ENCODE measurements at places on chromosomes 12 and 14. TPM values are rescaled to one million over a fixed set of nuclear protein-coding genes. Genes with fewer than 3 reads are reported as not detected.

DNA sequence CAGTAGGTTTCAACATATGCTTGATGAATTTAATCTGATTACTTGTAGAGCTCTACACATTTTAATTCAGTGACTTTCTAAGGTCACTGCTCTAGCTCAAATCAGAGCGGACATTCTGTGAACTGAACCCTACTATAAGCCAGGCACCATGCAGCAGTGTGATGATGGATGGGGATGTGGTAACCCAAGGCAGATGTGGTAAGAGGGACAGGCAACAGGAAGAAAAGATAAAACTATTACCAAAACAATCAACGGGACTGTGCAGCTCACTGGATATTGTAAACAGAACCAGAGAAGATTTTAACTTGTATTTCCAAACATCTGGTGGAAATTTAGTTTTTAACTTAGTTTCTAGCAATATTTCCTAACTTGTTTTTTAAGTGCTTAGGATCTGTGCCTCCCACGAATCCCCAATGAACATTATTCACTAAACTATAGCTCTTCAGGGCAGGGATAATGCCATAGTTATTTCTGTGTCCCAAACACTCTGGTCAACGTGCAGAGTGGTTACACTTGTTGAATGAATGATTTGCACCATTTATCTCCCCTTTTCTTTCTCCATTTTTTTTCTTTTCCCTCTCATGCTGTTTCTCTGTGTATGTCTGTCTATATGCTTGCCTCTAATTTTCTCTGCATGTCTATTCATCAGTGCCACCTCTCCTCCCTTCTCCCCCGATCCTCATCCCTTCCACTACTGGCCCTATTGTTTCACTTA lies 3.0 kb downstream of the ERO1A start:
- H3K4me1 ChIP-seq = peaks cover 15% of the 10 kb centered on the region
- H3K27me3 ChIP-seq = no peaks in the 10 kb centered on the region
- no peaks in the 10 kb centered on the region for H3K36me3 ChIP-seq
- DNase-seq = no peak
- no peak overlapping the region for H3K4me3 ChIP-seq
- no peak overlapping the region for H3K27ac ChIP-seq

DNA sequence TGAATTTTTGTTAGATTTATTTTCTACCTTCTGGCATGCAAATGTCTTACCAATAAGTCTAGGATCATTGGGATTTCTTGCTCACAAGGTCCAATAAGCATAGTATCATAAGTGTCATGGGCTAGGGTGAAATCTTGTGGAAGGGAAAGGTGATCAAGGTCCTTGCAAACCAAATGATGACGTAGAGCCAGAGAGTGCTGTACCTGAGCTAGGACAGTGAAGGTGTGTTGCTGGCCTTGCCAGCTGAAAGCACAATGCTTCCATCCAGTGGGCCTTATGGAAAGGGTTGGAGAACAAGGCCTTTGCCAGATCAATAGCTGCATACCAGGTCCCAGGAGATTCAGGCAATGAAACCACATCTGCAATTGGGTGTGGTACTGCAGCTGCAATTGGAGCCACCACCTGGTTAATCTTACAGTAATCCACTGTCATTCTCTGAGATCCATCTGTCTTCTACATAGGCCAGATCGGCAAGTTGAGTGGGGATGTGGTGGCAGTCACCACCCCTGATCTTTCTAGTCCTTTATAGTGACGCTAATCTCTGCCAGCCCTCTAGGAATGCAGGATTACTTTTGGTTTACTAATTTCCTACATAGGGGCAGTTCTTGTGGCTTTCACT lies 208.9 kb upstream of the MYL2 start:
- no peaks in the 10 kb centered on the region for H3K4me1 ChIP-seq
- no peak overlapping the region for H3K27ac ChIP-seq
- no peaks in the 10 kb centered on the region for H3K36me3 ChIP-seq
- no peaks in the 10 kb centered on the region for H3K27me3 ChIP-seq

GRCh38 chr14:83255727-83256090 lies 1722.1 kb upstream of the SEL1L start:
- H3K36me3 ChIP-seq = no peaks in the 10 kb centered on the region
- no peak overlapping the region for H3K27ac ChIP-seq
- peaks cover 16% of the 10 kb centered on the region for H3K4me1 ChIP-seq
- DNase-seq = no peak
- H3K4me3 ChIP-seq = no peak overlapping the region

- H3K27ac ChIP-seq = no peak overlapping the region
- no peak for DNase-seq
- no peaks in the 10 kb centered on the region for H3K4me1 ChIP-seq
- no peak overlapping the region for H3K4me3 ChIP-seq
Observed at GRCh38 chr12:131559517-131560516, 151.1 kb upstream of the SFSWAP start.

DNA sequence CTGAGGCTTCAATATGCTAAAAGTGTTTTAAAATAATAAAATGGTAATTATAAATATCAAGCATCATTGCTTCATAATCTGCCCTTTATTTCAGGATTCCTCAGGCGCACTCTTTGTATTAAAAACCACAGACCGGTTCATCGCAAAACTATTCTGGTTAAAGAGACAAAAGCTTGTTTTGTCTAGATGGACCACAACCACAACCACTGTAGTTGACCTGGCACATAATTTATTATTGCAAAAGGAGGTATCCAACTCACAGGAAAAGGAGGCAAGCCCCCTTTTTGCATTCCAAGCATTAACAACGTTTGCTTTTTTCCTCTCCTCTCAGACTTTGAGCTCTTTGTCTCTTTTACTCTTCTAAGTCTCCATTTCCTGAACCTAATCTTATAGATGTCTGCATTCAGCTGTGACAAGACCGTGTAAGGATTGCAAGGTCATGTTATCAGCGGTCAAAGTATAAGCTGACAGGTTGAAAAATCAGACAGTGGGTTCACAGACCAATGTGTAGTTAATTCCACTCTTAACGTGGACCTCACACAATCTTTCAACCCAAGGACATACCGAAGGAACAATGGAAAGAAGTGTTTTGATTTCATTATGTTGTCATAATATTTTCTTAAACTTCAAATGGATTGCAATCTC lies 1057.6 kb downstream of the GALC start:
- no peaks in the 10 kb centered on the region for H3K36me3 ChIP-seq
- H3K4me3 ChIP-seq = no peak overlapping the region
- no peak for DNase-seq
- no peak overlapping the region for H3K27ac ChIP-seq

- no peak overlapping the region for H3K4me3 ChIP-seq
- H3K4me1 ChIP-seq = peaks cover 53% of the 10 kb centered on the region
- H3K27ac ChIP-seq = no peak overlapping the region
- DNase-seq = no peak
Observed at GRCh38 chr14:24144451-24144850, 2.0 kb downstream of the PSME2 start.

DNA sequence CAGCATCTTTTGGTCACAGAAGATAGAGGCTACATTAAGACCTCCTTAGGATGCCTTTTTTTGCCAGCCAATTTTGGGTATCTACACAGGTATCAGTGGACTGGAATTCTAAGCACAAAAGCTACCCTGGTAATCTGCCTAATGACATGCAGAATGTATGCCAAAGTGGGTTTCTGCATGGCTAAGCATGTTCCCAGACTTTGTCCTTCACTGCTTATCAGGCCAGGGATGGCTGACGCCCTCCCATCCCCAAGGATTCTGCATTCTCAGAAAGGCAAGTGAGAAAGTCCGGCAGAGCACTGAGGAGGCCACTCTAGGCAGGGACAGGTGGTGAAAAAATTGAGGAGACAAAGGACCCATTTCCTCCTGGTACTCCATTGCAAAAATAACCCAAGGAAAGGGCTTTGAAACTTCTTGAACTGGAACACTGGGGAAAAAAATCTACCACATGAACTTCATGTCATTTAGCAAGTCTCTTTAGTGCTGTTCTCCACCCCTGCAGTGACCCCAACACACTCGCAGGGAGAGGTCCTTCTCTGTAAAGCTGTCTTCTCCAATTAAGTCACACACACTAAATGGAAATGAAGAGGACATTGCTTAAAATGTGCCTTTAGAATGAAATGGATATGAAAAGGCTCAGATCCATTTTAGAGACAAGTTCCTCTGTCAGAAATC lies 91.7 kb upstream of the MAX start:
- no peak overlapping the region for H3K27ac ChIP-seq
- H3K4me1 ChIP-seq = no peaks in the 10 kb centered on the region
- no peak for DNase-seq
- H3K27me3 ChIP-seq = no peaks in the 10 kb centered on the region

DNA sequence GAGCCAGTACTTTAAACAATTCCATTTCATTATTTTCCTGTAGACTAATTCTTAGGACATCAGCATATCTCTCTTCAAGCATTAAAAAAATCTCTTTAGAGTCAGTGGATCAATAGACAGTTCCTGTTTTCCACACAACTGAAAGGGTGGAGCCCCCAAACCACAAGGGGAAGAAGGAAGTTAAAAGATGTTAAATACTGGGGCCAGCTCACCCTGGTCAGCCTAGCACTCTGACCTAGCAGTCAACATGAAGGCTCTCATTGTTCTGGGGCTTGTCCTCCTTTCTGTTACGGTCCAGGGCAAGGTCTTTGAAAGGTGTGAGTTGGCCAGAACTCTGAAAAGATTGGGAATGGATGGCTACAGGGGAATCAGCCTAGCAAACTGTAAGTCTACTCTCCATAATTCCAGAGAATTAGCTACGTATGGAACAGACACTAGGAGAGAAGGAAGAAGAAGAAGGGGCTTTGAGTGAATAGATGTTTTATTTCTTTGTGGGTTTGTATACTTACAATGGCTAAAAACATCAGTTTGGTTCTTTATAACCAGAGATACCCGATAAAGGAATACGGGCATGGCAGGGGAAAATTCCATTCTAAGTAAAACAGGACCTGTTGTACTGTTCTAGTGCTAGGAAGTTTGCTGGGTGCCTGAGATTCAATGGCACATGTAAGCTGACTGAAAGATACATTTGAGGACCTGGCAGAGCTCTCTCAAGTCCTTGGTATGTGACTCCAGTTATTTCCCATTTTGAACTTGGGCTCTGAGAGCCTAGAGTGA lies at the start of gene LYZ:
TSS of gene LYZ (plus strand) at position 220 of the 777 bp plus-strand sequence. CDS start at position 248, 28 bp downstream.
- no peak for DNase-seq
- H3K27ac ChIP-seq = no peak within 1 kb of the TSS
- H3K27me3 ChIP-seq = no peaks in the 10 kb centered on the region
- H3K36me3 ChIP-seq = no peaks in the 10 kb centered on the region

- H3K4me3 ChIP-seq = no peak overlapping the region
- H3K4me1 ChIP-seq = no peaks in the 10 kb centered on the region
- no peaks in the 10 kb centered on the region for H3K27me3 ChIP-seq
- H3K36me3 ChIP-seq = no peaks in the 10 kb centered on the region
- no peak overlapping the region for H3K27ac ChIP-seq
Observed at GRCh38 chr12:124077701-124078100, 104.7 kb downstream of the ZNF664 start.

GRCh38 chr12:92334552-92334951 lies 188.9 kb upstream of the BTG1 start:
- H3K27ac ChIP-seq = no peak overlapping the region
- no peaks in the 10 kb centered on the region for H3K4me1 ChIP-seq
- DNase-seq = no peak
- no peaks in the 10 kb centered on the region for H3K27me3 ChIP-seq

GRCh38 chr14:75757644-75758402 lies 96.8 kb downstream of the TTLL5 start:
- H3K27me3 ChIP-seq = no peaks in the 10 kb centered on the region
- H3K36me3 ChIP-seq = peaks cover 7% of the 10 kb centered on the region
- peaks cover under 1% of the 10 kb centered on the region for H3K4me1 ChIP-seq
- no peak for DNase-seq
- no peak overlapping the region for H3K4me3 ChIP-seq

DNA sequence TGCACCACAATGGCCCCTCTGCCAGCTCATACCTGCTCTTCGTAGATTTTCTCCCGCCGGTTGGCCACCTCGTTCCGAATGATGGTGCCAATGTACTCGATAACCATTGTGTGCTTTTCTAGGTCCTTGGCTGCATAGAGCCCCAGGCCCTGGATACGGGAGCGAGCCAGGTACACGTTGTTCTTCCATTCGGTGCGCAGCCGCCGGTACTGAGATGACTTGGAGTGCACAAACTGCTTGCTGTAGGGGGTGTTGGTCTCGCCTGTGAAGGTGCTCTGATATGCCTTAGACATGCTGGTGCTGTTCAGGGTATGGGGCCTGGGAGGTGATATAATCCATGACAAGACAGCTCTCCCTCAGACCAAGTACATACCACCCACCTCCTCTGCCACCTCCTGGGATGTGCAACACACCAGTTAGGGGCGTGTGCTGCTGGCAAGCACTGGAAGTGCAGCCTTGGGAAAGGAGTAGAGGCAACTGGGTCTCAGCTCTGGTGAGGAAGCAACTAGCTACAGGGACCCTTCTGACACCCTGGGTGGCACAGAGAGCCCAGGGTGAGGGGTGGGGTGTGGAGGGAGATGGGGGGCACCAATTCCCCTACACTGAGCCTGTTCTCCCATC lies 4.1 kb upstream of the PRKAG1 start:
- H3K4me1 ChIP-seq = peaks cover 10% of the 10 kb centered on the region
- H3K27me3 ChIP-seq = no peaks in the 10 kb centered on the region
- H3K4me3 ChIP-seq = no peak overlapping the region
- no peak for DNase-seq

- H3K27ac ChIP-seq = no peak overlapping the region
- DNase-seq = no peak
- no peak overlapping the region for H3K4me3 ChIP-seq
- H3K27me3 ChIP-seq = peaks cover 8% of the 10 kb centered on the region
- H3K36me3 ChIP-seq = no peaks in the 10 kb centered on the region
- H3K4me1 ChIP-seq = no peaks in the 10 kb centered on the region
Observed at GRCh38 chr14:61328626-61329262, 7.4 kb downstream of the PRKCH start.

DNA sequence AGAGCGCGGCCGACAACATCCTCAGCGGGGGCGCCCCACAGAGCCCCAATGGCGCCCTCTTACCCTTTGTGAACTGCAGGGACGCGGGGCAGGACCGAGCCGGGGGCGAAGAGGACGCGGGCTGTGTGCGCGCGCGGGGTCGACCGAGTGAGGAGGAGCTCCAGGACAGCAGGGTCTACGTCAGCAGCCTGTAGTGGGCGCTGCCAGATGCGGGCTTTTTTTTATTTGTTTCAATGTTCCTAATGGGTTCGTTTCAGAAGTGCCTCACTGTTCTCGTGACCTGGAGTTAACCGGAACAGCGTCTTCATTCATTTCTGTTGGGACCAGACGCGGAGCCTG lies 103.8 kb upstream of the FKBP4 start:
- peak overlapping the region; percentile 32 for H3K4me3 ChIP-seq
- no peaks in the 10 kb centered on the region for H3K27me3 ChIP-seq
- peaks cover 58% of the 10 kb centered on the region for H3K36me3 ChIP-seq

DNA sequence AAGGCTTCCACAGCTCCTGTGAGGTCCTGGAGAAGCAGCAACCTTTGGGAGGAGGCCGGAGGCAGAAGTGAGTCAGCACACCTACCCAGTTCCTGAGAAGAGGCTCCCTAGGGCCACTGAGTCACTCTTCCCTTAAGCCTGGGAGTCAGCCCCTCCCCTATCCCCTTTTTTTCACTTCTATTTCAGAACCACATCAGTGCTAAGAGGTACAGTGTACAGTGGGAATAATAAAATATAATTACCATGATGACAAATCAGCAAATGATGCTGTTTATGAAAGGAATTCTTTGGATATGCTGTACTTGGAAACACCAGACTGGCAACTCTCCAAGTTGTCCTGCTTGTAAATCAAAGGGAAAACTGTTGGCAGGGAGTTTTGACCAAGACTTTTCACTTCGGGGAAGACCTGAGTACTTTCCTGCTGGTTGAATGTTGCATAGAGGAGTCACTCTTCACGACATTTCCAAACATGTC lies 7.8 kb upstream of the TBPL2 start:
- H3K4me1 ChIP-seq = peaks cover 11% of the 10 kb centered on the region
- no peaks in the 10 kb centered on the region for H3K27me3 ChIP-seq
- no peak for DNase-seq
- H3K4me3 ChIP-seq = no peak overlapping the region

The CLSTN3 gene
- 25.9 TPM for polyA plus RNA-seq

The PROX2 gene
- 0.01 TPM for polyA plus RNA-seq

Data from sigmoid colon (tissue), 7 donors.